ENCODE measurements at places on chromosomes 12 and 14.

- no peak for DNase-seq
These were observed 882.4 kb downstream of the DIO2 start for GRCh38 chr14:79328863-79329262.

DNA sequence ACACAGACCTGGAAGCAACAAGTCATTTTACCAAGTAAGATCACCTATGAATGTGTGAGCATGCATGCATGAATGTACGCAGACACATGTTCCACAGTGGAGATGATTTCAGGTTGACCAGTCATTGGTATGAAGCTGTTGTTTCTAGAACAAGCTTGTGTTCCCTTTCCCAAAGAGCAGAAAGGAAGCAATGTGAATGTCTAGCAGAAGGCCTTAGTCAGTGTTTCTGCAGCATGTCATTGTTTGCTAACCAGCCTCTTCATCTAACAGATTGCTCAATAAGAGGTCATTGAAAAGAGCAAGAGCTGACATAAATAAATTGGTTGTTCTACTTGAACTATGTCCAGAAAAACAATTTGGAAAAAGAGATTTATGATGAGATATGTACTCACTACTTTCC lies 191.4 kb downstream of the PLCZ1 start:
- DNase-seq = no peak

DNA sequence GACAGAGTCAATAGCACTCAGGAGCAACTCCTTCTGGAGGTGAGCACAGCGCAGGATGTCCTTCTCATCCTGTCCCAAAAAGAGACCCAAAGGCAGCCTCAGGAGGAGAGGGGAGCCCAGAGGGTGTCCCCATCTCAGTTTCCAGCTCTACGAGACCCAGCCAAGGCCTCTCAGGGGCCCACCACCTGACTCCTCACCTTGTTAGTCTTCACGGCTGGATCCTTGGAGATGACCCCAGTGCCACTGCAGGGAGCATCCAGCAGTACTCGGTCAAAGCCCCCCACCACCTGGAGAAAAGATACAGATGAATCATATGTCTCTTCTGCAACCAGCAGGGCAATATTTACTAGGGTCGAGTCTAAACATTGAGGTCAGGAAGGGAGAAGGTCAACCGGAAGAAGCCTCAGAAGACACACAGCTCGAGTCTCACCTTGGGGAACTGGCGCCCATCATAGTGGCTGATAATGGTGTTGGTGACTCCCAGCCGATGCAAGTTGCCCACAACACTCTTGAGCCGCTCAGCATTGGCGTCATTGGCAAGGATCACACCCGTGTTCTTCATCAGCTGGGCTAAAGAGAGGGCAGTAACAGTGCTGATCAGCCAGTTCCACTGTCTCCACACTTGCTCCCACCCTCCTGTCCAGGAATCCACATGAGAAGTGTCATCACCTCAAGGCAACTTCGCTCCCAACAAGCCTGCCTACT lies 4.8 kb upstream of the IFFO1 start:
- DNase-seq = no peak

- no peak for DNase-seq
These were observed 14.0 kb upstream of the C1S start for GRCh38 chr12:7046383-7047105.

DNA sequence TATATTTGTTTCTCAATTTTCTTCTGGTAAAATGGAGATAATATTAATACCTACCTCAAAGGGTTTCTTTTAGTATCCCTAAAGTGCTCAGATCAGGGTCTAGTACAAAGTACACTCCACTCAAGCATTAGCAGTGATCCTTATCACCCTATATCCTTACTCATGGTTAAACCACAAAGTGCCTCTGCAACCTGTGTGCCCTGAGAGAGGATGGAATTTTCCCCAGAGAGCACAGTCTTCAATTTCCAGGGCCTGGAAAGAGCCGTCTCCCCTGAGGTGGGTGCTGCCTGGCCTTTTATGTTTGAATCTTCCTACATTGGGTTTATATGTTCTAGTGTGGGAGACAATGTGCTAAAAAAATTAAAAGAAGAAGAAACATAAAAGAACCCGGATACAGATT lies 183.1 kb upstream of the FBXO33 start:
- no peak for DNase-seq

Data from activated CD8-positive, alpha-beta memory T cell treated with anti-CD3 and anti-CD28 coated beads for 1 hour (primary cell).